ENCODE measurements at places on chromosomes 2 and 18.

GRCh38 chr2:48043746-48044145 is 137.4 kb upstream of the FBXO11 start:
- no peak for DNase-seq

GRCh38 chr18:8167026-8167425 is 442.2 kb upstream of the RAB12 start:
- no peak for DNase-seq

DNA sequence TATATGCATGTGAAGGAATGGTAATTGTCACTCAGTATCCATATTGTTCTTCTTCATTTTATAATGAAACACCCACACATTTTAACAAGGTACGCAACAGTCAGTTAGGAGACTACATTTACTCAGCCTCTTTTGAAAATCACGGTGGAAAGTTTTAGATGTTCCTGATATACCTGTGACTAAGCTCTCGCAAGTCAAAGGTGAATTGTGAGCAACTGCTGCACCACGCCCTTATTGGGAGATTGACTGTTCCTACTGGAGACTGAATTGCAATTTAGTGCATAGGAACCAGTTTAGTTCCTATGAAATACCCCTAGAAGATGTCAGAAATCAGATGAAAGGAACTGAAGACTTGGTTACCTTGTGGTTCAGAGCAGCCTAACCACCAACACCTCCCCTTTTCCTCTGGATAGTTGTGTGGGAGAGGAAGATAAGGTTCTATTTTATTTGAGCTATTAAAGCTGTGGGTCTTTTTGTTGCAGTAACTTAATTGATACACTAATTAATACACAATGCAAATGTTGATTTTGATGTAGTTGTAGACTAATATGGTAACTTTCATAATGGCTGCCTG is 1280.5 kb upstream of the CDH2 start:
- no peak for DNase-seq

DNA sequence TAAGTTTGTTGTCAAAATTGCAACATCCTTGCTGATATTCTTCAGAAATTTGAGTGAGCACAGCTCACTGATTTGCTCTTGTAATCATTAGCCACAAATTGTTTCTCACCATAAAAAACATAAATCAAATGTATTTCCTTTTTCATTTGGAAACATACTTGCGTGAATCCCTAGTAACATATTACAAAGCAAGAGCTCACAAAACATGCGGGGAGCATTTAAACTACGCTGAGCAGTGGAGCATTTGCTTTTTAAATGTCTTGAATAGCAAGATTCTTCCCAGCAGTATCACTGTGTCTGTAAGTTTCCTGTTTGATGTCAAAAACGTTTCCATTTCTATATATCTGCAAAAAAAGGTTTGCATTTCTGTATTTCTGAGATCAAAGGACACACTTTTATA is 788.3 kb upstream of the SALL3 start:
- DNase-seq: no peak

GRCh38 chr18:59657012-59657411 is 40.2 kb downstream of the CCBE1 start:
- DNase-seq: no peak

GRCh38 chr2:186205254-186205911 is 280.7 kb upstream of the ZC3H15 start:
- no peak for DNase-seq

- no peak for DNase-seq
These were observed 143.8 kb downstream of the PIEZO2 start for GRCh38 chr18:11005528-11005927.

GRCh38 chr2:22800412-22800811 is 584.6 kb upstream of the KLHL29 start:
- no peak for DNase-seq

DNA sequence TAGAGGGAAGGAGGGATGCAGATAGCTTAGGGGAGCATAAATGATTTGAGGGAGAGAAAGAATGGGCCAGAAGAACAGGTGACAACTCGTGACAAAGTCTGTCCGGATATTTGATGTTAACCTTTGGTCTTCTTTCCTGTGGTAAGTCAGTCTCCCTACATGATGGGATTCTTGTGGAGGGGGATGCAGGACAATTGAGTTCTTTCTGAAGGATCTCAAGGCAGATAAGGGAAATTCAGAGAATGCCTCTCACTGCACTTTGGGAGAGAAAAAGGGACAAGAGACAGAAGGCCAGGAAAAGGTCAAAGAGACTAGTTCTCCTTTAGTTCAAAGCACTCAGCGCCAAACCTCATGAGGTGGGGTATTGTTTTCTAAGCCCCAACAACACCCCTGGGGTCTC is 34.2 kb downstream of the FBXO36 start:
- DNase-seq: no peak

GRCh38 chr18:13147130-13147529 is 71.4 kb upstream of the LDLRAD4 start:
- DNase-seq: no peak

DNA sequence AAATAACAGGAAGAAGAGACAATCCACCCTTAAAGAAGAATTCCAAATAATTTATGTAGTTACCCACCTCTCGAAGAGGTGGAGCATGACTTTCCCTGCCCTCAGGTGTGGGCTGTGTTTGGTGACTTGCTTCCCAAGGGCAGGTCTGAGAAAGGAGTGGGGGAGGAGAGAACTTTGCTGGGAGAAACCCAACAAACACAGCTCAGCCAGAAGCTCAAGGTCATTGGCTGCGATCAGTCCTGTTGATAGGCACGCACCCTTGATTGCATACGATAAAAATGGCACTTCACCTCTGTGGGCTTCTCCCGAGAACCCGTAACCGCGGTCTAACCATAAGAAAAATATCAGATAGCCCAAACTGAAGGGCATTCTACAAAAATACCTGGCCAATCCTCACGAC is 157.5 kb upstream of the ID2 start:
- DNase-seq: no peak

Data from RPMI8226 (cell line).